ENCODE measurements at places on chromosomes 2 and 18.

DNA sequence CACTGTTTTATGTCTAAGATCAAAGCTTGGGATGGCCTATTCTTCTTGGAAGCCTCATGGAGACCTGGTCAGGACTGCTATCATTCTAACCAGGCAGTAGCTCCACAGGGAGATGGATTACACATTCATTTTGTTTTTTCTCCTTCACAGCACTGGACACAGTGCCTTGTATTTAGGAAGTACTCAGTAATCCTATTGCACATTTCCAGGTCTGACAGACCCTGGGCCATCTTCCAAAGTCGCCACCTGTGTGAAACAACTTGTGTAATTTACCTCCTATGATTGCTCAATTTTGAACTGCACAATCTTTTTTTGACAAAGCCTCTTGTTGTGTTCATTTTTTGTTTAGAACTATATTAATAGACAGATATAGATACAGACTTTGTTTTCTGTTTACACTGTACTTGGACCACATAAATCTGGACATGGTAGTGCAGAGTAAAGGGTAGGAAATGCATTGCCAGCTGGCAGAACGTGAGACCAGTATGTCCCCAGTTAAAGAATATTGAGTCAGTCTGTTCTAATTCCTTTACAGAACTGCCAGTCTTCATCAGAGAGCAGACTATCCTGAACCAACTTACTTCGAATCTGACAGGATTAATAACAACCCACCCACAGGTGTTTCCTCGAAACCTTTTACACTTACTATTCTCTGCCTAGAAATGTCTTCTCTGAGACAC lies 277.8 kb upstream of the CYRIA start:
- no peak for DNase-seq

GRCh38 chr2:152490686-152491455 lies 155.9 kb downstream of the FMNL2 start:
- DNase-seq: no peak

GRCh38 chr2:191032588-191033429 lies 18.8 kb upstream of the STAT1 start:
- no peak for DNase-seq

DNA sequence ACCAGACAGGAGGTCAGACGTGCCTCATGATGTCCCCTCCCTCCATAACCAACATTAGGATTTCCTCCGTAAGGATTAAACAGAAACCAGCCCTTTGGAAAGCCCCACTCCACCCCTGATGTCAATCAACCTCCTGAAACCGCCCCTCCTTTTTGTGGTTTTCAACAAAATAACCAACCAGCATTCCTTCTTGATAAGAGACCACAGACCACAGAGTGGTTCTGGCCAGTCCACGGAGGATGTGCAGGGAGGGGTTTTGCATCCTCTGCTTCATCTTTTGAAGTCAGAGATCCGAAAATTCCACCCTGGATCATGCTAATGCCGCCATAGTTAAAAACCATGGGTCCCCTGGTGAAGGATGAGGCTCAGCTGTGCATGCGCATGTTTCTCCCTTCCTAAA lies 180.0 kb upstream of the CCDC150 start:
- no peak for DNase-seq

Measured in NCI-H187 treated with DMSO at 0.1 percent for 48 hours (cell line).